ENCODE measurements at places on chromosomes 3 and 15. TPM values are rescaled to one million over a fixed set of nuclear protein-coding genes. Genes with fewer than 3 reads are reported as not detected.

Gene PROS1
- 60.8 TPM for total RNA-seq

Gene WDR49
- total RNA-seq: 0.65 TPM

DNA sequence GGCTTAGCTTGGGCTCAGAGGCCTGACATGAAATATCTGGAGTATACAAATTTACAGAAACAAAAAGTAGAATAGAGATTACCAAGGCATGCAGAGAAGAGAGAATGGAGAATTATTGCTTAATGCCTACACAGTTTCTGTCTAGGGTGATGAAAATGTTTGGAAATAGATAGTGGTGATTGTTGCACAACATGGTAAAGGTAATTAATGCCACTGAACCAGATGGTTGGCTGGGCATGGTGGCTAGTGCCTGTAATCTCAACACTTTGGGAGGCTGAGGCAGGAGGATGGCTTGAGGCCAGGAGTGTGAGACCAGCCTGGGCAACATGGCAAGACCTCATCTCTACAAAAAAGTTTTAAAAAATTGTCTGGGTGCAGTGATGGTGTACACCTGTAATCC lies 46.6 kb upstream of the OSBPL11 start:
- DNase-seq: no peak

GRCh38 chr3:64673159-64673715 lies 14.6 kb downstream of the ADAMTS9 start:
- DNase-seq: no peak

DNA sequence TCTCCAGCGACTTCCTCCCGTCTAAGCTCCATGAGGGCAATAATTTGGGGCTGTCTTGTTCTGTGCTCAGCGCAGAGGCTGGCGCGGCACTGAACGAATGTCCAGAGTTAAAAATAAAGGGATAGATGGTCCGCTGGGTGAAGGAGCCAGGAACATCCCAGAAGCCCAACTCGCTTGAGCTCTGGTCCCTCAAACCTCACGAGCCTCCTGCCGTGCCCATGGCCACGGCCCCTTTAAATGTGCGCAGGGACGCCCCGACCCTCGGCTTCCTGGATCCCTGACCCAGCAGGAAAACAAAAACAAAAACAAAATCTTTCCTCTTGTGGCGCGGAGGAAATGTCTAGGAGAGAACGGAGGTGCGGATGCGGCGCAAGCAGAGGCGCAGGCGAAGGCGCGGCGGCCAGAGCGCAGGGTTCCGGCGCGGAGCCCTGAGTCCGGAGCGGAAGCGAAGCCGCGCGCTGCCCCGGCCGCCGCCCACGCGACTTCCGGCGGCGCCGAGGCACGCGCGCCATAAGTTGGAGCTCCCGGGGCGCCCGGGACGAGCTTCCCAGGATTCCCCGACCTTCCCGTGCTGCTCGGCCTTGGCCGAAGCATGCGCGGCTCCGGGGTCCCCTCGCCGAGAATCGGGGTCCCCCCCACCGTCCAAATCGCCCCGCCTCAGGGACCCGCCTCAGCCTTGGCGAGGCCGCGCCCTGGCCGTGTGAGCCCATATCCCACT lies 52.9 kb upstream of the WNT7A start:
- DNase-seq: no peak

DNA sequence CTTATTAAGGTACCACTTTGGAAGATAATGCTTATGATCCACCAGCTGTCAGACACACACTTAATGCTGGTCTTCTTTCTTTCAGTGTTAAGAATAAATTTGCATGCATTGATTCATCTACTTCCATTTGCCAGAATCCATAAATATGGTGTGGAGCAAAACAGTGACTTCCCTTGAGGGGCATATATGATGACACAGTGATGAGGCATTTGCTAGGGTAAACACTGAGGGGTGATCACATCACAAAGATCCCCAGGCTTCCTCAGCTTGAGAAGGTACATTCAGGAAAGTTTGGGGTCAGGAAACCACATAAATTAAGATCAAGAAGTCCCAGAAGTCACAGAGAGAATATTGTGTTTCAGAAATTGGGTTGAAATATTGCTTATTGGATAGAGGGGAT lies 9.9 kb upstream of the ZBED2 start:
- DNase-seq: no peak

DNA sequence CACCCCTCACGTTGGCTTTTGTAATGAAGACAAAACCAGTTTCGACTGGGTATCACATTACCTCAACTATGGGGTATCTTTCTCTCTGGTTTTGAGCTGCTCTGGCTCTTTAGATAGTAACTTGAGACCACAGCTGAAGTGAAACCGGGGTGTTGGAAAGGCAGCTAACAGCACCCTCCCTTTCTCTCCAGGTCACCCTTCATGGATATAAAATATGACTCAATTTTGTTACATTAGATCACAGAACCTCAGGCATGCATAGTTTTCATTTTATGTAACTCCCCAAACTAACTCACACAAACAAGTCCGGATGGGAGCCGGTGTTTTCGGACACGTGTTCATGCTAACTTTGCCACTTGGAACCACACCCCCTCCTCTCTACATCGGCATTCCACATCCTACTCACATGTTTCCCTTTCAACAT lies 90.7 kb downstream of the NR2F2 start:
- no peak for DNase-seq

All from omental fat pad (tissue), 4 donors.